ENCODE measurements at places on chromosomes 13 and 19. TPM values are rescaled to one million over a fixed set of nuclear protein-coding genes. Genes with fewer than 3 reads are reported as not detected.

- DNase-seq, result no peak
- H3K27ac ChIP-seq, result no peak overlapping the region
- no peaks in the 10 kb centered on the region for H3K36me3 ChIP-seq
- no peak overlapping the region for H3K4me3 ChIP-seq
- no peaks in the 10 kb centered on the region for H3K4me1 ChIP-seq
These were observed 69.8 kb upstream of the STARD13 start for GRCh38 chr13:33355201-33355895.

DNA sequence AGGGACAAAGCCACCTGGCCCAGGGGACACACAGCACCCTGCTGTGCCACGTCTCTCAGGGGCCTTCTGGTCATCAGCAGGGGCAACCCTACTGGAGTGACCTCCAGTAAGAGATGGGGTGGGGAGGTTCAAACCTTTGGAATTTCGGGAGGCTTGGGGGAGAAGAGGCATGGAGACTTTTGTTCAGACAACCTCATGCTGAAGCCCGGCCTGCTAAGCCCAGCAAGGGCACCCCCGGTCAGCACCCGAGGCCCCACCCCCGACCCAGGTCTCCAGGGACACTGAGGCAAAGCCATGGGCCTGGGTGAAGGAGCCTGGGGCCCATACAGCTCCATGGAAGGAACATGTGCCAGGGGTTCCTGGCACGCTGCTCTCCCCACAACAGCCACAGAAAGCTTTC, 23.3 kb downstream of the ZNF787 start:
- no peaks in the 10 kb centered on the region for H3K4me1 ChIP-seq
- H3K27me3 ChIP-seq, result no peaks in the 10 kb centered on the region
- no peak overlapping the region for H3K4me3 ChIP-seq
- H3K36me3 ChIP-seq, result peaks cover 4% of the 10 kb centered on the region
- DNase-seq, result no peak

GRCh38 chr19:14540741-14541525, 11.5 kb downstream of the TECR start:
- no peak for DNase-seq
- peaks cover 14% of the 10 kb centered on the region for H3K4me1 ChIP-seq
- peak overlapping the region; percentile 27 for H3K27ac ChIP-seq
- no peaks in the 10 kb centered on the region for H3K27me3 ChIP-seq
- no peak overlapping the region for H3K4me3 ChIP-seq

GRCh38 chr19:58014141-58014540, 11.5 kb upstream of the ZNF606 start:
- H3K27me3 ChIP-seq, result no peaks in the 10 kb centered on the region
- H3K4me1 ChIP-seq, result no peaks in the 10 kb centered on the region
- no peak for DNase-seq
- no peak overlapping the region for H3K27ac ChIP-seq
- no peak overlapping the region for H3K4me3 ChIP-seq
- H3K36me3 ChIP-seq, result no peaks in the 10 kb centered on the region

CCDC169 gene
- total RNA-seq, result not detected

All from Caco-2 (cell line).